ENCODE measurements at places on chromosomes 5 and 9.

- DNase-seq, result no peak
Measured at GRCh38 chr5:17400724-17401469, 97.1 kb upstream of the TAF11L2 start.

DNA sequence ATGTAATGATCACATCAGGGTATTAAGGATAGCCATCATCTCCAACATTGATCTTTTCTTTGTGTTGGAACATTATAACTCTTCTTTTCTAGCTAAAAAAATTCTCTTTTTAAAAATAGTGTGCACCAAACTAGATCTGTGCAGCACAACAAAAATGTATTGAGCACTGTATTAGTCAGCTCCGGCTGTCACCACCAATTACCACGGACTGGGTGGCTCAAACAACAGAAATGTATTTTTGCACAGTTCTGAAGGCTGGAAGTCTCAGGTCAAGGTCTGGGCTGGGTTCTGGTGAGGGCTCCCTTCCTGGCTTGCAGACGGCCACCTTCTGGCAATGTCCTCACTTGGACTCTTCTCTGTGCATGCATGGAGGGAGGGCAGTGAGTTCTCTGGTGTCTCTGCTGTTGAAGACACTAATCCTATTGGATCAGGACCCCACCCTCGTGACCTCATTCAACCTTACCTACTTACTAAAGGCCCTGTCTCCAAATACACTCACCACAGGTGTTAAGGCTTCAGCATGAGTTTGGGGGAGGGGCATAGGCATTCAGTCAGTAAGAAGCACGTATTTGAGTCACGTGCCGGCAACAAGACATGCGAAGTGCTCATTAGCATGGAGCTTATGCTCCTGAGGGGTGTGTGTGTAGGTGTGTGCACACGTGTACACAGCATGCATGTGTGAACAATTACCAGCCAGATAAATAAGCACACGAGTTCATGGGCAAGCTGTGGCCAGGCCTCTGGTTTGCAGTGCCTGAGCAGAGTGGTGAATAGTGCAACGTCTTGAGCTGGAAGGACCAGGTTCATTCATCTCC lies 89.4 kb upstream of the SH3PXD2B start:
- no peak for DNase-seq

- DNase-seq, result no peak
Measured at GRCh38 chr5:67792891-67793290, 422.7 kb upstream of the PIK3R1 start.

DNA sequence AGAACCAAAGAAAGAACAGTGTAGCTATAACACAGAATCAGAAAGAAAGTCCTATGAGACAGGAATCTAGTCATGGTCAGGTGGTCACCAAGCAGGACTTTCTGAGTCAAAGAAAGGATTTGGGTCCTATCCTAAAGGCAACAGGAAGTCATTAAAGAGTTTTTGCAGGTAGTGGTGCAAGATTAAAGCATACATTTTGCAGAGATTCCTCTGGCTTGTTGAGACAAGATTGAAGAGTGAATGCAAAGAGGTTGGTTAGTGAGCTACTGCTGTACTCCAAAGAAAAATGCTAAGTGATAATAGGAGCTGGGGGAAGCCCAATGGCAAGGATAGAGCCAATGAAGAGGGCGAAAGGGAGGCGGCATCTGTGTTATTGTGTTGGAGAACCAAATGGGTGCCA lies 300.5 kb upstream of the KIF2A start:
- no peak for DNase-seq

DNA sequence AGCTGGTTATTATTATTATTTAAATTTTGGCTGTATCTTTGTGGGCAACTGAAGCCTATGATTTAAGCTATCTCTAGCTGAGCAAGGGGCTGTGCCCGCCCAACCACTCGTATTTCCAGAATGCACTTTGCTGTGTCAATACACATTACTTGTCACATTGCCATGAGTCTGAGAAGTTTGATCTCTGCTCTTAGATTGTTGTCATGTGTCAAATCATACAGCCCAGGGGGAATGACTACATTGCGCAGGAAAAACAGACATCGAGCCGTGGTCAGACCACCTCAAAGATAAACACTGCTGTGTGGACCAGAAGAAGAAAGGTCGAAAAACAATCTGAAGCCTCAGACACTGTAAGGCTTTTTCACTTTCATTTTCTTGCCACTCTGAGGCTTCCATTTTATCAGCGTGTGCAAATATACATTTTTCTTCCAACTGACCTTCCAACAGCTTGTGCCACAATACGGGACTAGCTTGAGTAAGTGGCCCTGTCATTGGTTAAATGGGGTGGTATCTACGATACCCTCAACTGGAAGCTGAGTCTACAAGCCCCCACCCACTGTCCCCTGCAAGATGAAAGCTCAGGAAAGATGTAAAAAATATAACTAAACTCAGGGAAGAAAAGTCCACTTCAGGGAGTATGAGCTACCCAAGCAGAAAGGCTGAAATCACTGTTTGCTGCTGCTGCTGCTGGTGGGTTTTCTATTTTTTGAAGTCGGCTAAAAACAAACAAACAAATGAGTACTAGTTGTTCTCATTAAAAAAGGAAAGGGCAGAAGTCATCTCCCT lies 603.0 kb downstream of the BNC2 start:
- no peak for DNase-seq

DNA sequence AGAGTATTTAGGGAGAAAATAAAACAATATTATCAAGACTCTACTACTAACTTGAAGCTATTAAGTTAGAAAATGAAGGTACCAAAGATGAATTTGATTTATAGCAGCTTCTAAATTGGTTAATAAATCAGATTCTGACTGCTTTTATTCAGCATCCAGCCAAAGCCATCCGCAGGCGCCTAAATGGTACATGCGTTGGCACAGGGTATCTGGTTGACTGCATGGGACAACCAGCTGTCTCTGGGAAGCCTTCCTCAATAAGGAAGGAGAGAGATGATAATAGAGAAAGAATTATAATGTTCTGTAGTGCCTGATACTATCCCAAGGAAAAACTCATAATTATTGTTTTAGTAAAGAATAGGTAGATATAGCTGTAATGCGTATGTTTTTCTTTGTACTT lies 9.1 kb upstream of the TRPM3 start:
- DNase-seq, result no peak

GRCh38 chr5:95709967-95710650 lies 21.0 kb upstream of the RHOBTB3 start:
- DNase-seq, result no peak

GRCh38 chr5:7904170-7904569 lies 35.2 kb downstream of the MTRR start:
- DNase-seq, result no peak

DNA sequence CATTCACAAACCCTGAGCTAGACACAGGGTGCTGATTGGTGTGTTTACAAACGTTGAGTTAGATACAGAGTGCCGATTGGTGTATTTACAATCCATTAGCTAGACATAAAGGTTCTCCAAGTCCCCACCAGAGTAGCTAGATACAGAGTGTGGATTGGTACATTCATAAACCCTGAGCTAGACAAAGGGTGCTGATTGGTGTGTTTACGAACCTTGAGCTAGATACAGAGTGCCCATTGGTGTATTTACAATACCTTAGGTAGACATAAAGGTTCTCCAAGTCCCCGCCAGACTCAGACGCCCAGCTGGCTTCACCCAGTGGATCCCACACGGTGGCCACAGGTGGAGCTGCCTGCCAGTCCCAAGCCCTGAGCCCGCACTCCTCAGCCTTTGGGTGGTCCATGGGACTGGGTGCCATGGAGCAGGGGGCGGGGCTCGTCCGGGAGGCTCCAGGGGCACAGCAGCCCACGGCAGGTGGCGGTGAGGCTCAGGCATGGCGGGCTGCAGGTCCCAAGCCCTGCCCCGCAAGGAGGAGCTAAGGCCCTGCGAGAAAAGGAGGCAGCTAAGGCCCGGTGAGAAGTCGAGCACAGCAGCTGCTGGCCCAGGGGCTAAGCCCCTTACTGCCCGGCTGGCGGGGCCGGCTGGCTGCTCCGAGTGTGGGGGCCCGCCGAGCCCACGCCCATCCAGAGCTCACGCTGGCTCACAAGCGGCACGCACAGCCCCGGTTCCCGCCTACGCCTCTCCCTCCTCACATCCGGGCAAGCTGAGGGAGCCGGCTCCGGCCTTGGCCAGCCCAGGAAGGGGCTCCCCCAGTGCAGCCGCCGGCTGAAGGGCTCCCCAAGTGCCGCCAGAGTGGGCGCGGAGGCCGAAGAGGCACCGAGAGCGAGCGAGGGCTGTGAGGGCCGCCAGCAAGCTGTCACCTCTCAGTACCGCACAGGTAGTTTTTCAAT lies 1039.2 kb upstream of the CDH9 start:
- no peak for DNase-seq

DNA sequence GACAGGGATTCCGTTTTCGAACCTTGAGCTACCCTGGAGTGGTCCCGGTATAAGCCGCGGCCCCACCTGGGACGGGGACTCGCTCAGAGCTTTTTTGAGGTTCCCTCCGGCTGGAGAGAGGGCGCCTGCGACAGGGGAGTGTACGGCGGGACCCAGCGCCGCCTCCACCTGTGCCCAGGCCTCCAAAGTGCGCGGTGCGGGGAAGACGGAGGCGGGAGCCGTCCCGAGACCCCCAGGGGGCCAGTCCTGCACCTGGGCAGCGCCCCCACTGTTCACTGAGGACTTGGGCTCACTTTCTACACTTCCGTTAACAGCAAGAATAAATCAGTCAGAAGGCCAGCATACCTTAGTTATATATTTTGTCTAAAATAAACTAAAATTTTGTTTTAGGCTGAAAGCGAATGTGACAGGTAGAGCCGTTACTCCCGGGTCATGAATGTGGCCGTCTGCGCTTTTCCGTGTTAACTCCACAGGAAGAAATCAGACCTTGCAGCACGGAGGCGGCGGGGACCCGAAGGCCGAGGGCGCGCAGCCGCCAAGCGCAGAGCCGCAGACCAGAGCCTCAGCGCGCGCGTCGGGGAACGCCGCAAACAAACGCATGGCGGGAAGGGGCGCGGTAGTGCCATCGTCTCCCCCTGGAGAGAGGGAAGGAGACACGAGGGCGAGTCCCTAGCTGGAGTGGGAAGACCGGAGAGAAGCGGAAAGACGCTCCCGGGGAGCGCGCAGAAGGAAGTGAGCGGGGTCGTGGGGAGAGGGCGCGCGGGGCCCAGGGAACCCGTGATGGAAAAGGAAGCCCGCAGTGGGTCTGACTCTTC lies 14.1 kb downstream of the TRIM7 start:
- no peak for DNase-seq

DNA sequence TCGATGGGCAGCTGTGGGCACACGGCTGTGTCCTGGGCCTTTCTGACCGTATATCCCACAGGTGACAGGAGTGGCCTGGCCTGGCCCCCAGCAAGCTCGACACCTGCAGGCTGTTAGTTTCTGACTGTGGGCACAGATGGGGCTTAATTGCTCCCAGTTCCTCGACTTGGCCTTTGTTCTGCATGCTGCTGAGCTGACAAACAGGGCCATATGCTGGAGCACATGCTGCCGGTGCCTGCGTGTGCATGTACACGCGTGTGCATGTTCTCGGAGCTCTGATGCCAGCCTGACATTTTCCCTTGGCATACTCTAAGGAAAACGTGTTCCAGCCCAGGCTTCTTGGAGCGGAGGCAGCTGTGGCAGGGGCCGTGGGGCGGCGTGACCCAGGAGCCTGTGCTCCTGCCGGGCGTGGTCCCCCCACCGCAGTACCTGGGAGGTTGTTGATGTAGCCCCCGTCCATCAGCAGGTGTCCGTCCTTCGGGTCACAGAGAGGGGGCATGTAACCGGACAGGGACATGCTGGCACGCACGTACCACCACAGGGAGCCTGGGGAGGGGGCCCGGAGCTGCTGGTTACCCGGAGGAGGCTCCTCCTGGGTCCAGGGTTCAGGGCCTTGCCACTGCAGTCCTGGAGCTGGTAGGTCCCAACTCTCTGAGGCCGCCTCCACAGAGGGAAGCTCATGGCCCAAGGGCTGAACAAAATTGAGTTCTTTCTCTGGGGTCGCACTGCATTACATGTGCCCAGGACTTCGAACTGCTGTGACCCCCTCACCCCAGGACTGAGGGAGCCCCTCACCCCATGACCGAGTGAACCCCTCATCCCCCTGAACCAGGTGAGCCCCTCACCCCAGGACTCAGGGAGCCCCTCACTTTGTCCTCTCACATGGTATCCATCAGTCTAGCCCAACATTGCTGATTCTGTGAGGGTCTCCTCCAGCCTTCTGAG lies 4.1 kb upstream of the NSMF start:
- DNase-seq, result no peak

DNA sequence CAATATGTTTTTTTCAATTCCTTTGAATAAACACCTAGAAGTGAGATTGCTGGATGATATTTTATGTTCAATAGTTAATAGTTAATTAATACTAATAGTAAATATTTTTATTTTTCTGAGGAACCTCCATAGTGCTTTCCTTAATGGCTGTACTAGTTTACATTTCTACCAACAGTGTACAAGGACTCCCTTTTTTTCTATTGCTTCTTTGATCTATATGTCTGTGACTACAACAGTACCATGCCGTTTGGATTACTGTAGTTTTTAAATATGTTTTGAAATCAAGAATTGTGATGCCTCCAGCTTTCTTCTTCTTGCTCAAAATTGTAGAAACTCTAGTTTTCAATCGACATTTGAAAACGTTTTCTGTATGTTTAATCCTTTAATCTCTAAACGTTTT lies 39.5 kb upstream of the ADAMTS16 start:
- no peak for DNase-seq

DNA sequence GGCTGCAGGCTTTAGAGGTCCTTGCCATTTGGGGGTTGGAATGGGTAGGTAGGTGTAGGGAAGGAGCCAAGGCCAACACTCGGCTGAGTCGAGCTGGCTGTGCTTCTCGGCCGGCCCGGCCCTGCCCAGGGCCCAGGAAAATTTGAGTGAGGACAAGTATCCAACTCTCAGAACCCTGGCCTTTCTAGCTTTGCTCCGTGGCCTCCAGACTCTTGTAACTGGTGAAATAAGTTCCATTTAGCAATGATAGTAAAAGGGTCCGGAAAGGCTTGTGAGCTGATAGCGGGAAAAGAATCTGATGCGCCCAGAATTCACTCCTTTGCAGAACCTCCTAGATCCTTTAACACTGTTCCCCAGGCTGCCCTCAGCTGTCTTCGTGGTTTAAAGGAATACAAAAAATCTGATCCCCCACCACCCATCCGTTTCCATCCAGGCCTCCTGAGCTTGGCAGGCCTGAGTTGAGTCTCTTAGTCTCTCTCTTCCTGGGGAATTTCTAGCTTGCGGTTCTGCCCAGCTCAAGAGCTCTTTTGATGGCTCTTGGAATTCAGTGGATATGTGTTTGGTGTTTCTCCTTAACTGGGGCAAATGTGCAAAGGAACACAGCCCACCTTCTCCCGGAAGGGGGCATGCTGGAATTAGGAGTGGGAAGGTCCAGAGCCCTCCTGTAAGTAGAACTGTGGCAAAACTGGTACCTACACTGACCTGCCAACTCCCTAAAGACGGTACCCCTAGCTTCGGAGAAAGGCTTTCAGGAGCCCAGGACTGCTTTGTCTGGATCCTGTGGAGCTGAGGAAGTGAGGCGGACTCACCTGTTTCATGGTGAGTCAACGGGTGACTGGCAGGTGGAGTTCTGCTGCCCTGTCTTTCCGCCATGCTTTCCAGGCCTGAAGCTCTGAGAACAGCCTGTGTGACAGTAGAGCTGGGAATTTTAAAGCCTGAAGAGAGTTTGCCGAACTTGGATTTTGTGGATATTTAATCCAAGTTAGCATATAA lies 1.7 kb downstream of the DMRT3 start:
- no peak for DNase-seq

- DNase-seq, result no peak
Measured at GRCh38 chr9:38141746-38142591, 72.9 kb upstream of the SHB start.

- no peak for DNase-seq
Measured at GRCh38 chr9:128141604-128142003, 7.6 kb upstream of the LCN2 start.

GRCh38 chr9:123556464-123557435 lies 200.8 kb downstream of the CRB2 start:
- DNase-seq, result no peak
